Activated T-helper 1 cell treated with anti-CD3 and anti-CD28 coated beads, Interleukin-2, amount 50 U/mL, for 16 hours (primary cell): ENCODE measurements at places on chromosomes 7 and 10.

DNA sequence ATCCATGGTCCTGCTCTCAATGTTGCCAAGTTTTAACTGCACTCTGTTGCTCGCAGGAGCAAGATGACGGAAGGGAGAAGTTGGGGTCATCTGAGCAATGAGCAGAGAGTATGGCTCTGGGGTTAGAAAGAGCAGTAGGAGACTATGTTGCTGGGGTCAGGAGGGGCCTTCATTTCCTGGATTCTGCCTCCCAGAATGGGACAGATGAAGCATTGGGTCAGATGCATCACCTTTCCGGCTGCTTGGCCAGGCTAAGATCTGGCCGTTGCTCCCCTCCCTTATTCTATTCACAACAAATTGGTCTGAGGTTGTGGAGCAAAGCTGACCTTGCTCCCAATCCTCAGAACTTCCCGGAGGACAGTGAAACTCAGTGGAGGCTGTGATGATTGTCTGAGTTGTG, 22.4 kb downstream of the STMP1 start:
- DNase-seq: no peak

DNA sequence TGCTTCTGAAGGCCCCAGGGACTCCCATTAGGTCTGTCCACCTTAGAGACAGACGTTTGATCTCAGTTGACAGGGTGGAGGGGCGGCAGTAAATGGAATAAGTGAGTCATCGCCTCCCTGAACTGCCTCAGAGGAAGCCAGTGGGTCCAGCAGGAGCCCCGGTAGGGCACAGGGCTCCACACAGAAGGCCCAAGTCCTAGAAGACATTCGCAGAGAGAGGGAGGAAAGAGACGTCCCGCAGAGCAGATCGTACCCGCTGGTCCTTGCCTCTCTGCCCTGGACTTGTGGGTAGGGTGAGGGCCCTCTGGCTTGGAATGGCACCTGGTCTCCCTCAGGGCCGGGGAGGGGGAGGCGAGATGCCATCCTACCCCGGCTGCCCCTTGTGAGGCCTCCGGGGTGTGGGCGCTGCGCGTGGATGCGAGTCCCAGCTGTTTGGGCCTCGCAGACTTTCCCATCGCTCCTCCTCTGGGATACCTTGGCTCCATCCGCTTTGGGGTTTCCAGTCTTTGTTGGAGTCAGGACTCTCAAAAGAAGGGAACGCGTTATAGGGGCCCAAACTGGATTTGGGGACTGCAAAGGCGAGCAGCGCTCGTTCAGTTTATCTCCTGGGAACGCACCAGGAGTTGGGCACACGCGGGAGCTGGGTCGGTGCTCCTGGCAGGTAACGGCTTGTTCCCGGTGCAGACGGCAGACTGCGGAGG, 5.1 kb downstream of the TLX1 start:
- no peak for DNase-seq

DNA sequence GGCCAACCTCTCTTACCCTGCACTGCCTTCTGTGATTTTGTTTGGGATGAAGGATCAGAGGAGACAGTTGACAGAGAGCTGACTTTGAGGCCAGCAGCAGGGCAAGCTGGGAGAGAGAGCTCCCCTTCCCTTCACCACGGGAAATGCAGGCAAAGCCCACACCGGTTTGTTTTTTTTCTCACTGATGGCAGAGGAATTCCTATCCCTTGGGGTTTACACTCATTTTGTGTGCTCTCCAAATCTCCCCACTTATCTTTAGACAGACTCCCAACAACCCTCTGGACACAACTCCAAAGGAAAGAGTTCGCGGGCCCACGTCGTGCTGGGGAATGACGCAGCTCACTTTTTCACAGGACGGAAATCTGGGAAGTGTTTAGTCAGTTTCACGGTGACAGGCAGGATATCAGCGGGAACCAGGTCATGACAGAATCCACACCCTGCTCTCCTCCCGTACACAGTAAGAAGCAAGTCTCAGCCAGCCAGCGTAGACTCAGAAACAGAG, 68.3 kb upstream of the FAM171A1 start:
- DNase-seq: no peak

DNA sequence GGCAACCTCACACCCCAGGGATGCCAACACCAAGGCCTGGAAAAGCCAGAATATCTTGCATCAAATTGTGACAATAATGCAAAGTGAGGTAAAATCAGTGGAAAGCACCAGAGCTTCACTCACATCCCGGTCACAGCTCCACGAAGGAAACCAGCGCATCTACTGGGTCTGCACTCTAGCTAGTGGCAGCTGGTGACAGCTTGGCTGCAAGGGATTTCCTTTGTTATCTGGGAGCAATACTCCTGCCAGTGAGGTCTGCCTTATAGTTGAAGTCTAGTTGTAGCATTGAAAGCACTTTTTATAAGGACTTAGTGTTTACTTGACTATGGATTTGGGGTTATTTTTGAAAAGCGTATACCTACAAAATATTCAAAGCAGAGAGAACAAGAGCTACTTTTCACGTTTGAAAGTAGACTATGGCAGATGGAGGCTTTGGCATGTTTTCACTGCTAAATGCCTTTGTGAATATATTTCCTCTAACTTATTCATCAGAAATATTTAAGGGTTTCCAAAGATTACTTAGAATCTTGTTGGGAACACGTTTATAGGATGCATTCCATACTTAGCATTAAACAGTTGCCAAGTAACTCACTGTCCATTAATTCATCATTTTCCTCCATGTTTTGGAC, 26.1 kb downstream of the WDFY4 start:
- DNase-seq: no peak

DNA sequence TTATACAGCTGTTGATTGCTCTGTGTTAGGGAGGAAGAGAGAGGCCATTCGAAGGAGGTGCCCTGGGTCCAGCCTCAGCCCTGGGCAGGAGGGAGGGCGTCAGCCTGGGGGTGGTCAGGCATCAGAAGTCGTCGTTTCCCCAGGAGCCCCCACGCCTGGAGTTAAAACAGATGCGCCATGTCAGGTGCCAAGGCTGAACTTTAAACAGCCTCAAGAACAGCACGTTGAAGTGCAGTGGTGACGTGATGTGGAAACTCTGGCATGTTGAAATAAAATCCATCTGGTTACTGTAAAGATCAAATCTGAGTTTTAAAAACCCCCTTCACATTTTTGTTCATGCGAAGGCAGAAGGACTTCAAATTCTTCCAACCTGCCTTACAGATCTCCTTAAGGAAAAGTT, 128.4 kb upstream of the PPP2R2D start:
- DNase-seq: no peak

GRCh38 chr7:132276976-132277725, 299.1 kb downstream of the PLXNA4 start:
- DNase-seq: no peak

- DNase-seq: no peak
These were observed 399.7 kb downstream of the CDC14C start for GRCh38 chr7:49324040-49324439.

DNA sequence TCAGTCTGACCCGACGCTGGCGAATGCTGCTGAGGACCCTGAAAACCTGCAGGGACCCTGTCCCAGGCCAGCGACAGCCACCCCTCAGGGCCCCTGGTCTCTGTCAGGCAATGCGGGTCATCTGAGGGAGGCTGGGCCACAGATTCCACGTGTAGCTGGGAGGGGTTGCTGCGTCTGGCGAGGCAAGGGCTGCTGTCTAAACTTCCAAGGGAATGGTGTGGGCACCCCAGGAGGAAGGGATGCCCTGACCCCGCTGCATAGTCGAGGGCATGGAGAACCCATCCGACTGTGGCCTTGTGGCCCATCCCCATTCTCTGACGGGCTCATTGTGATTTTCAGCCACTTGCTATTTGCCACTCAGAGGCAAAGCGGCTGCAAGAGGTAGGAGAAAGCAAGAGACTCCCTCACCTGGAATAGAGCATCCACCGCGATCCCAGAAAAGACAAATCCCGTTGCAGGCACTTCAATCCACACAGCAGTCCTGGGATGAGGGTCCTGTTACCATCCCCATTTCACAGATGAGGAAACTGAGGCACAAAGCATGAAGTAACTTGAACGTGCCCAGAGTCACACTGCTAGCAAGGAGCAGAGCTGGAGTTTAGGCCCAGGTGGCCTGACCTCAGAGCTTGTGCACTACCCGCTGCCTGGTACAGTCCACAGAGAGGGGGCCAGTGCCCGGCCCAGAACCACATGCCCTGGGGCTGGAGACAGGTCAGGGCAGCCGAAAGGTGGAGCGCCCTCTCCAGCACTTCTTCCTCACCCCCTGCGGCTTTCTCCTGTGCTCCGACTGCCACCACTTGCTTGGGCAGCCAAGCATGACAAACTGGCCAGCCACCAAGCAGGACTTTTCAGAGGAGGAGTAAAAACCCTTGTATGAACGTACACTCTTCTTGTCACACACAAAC, 163.8 kb upstream of the KLF14 start:
- no peak for DNase-seq

DNA sequence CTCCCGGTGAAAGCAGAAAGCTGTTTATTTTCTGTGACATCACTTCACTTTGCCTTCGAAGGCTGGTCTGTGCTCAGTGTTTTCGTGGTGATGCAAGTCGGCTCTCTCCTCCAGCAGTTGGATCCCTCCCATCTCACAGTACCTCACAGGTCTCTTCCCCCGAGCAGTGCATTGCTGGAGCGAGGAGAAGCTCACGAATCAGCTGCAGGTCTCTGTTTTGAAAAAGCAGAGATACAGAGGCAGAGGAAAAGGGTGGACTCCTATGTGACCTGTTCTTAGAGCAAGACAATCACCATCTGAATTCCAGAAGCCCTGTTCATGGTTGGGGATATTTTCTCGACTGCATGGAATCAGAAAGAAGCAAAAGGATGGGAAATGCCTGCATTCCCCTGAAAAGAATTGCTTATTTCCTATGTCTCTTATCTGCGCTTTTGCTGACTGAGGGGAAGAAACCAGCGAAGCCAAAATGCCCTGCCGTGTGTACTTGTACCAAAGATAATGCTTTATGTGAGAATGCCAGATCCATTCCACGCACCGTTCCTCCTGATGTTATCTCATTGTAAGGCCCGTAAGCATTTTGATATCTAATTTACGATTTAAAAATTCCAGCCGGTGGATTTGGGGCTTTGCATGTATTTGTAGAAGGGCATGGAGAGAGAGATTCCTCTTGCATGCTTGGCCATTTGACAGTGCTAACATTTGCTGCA, at the start of gene LGI1:
TSS of gene LGI1 (plus strand) at position 136 of the 707 bp plus-strand sequence. CDS start at position 345, 209 bp downstream.
- no peak for DNase-seq
